ENCODE measurements at places on chromosomes 2 and 18.

- no peak for DNase-seq
Measured at GRCh38 chr2:74072565-74072964, 75.1 kb downstream of the BOLA3 start.

DNA sequence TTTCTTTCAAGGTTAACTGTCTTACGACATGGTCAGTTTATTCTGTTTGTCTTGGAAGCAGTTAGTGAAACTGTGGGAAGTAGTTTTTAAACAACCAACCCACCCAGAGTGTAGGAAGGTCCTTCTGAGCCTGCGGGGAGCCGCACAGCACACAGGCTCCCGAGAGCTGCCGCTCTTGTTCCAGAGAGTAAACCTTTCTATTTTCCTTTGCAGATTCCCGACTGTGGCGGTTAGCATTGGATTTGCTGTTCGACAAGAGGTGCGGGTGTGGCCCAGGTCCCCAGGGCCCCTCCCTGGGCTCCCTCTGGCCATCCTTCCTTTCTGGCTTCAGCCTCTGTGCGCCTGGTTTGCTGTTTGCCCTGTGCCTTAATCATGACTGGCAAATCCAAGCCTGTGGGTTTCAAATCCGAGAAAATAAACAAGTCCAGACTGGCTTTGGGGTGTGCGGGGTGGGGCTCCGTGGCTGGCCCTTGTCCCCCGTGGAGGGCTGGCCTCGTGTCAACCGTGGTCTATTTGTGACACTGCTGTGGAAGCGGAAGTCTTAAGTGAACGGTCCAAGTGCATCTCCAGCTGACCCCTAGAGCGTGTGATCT, 30.7 kb downstream of the IMPA2 start:
- DNase-seq: no peak

GRCh38 chr2:67895227-67895941, 167.4 kb downstream of the C1D start:
- DNase-seq: no peak

- no peak for DNase-seq
Measured at GRCh38 chr2:109454765-109455394, 158.9 kb downstream of the SEPTIN10 start.

- no peak for DNase-seq
Measured at GRCh38 chr2:234164493-234165413, 114.3 kb downstream of the SPP2 start.

GRCh38 chr2:7999683-8000476, 682.0 kb upstream of the ID2 start:
- no peak for DNase-seq

- no peak for DNase-seq
Measured at GRCh38 chr2:203730883-203731282, 24.4 kb downstream of the CD28 start.

GRCh38 chr18:76412818-76413565, 82.0 kb downstream of the ZNF516 start:
- no peak for DNase-seq

GRCh38 chr2:118179445-118179844, 91.2 kb downstream of the INSIG2 start:
- DNase-seq: no peak

DNA sequence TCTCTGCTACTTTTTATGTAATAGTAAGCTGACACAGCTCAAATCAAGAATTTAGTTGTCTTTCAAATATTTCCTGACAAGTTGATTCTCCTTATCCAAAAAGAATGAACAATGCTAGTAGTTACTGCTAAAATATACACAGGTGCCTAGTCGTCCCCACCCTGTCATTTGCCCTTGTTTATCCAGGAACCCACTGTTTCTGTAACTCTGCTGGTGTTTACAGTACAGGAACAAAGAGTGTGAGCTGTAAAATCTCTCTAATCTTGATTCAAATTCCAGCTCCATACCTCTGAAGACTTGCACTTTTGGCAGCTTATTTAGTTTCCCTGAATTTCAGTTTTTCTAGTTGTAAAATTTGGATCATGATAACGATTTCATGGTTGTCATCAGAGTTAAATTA, 21.1 kb upstream of the SCYGR2 start:
- DNase-seq: no peak

- DNase-seq: no peak
Measured at GRCh38 chr2:45224321-45224992, 215.2 kb upstream of the SIX2 start.

GRCh38 chr18:5972298-5972697, 77.0 kb upstream of the TMEM200C start:
- DNase-seq: no peak

DNA sequence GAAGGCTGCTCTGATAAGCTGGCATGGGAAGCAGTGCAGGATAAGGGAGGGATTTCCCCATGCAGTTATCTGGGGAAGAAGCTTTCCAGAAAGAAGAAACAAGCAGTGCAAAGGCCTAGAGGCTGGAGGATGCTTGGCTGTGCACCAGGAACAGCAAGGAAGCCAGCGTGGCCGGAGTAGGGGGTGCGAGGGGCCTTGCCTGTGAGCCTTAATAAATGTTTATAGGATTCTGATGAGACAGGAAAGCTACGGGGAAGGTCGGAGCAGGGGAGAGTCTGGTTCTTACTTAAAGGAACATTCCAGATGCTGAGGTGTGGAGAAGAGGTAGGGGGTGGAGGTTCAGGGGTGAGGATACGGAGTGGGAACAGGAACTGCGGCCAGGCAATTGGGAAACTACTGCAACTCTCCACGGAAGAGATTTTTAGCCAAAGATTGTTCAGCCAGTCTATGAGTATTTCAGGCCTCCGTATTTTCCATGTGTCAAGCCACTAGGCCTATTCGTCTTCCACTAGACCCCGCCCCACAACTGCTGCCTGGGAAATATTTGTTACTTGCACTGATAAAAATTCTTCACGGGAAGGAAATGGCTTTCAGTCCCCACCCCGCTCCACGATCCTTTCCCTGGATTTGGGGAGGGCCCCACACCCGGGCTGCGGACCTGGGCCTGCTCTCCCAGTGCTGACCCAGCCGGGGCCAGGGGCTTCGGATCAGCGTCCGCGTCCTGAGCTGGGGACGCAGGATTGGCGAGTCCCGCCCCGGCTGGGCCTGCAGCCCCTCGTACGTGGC, 516 bp downstream of the EIF2AK2 start:
- no peak for DNase-seq

DNA sequence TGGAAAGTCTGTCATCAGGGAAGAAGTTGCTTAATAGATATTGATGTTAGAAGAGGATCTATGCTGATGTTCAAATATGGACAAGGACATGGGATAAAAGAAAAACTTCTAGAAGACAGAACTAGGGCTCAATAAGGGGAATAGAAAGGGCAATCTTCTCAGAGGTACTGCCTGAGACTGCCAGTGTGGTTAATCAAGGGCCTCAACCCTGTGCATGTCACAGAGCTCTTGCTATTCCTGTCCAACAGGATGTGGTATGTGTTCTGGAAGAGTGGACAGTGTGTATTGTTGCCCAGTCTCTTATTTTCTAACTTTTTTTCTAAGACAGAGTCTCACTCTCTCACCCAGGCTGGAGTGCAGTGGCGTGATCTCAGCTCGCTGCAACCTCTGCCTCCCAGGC, 27.8 kb upstream of the RNF125 start:
- DNase-seq: no peak

GRCh38 chr2:29655391-29656086, 265.8 kb downstream of the ALK start:
- no peak for DNase-seq

DNA sequence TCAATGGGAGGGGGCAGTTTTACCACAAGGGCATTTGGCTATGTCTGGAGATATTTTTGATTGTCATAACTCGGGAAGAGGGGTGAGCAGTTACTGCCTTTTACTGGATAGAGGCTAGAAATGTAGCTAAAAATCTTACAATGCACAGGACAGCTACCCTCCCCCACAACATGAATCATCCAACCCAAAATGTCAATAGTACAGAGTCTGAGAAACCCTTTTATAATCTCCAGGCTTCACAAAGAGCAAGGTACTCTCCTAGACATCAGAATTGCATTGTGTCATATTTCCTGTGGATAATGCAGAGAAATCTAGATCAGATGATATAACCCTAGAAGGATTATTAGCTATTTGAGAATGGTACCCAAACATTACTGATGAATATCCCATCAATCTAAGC, 277.1 kb upstream of the NRP2 start:
- DNase-seq: no peak

DNA sequence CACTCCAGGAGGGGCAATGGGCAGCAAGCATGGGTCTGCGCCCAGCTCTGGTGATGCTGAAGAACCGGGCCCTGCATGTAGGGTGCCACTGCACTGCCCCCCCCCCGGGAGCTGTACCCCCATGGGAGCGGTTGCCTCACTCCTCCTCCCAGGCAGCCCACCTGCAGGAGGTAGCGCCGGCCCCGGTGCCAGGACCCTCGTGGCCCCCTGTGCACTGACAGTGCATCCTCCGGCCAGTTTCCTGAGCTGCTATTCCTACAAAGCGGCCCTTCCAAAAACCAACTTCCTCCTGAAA, 109.4 kb downstream of the ZNF516 start:
- DNase-seq: no peak

GRCh38 chr2:112661656-112662305, 16.0 kb downstream of the SLC20A1 start:
- DNase-seq: no peak

DNA sequence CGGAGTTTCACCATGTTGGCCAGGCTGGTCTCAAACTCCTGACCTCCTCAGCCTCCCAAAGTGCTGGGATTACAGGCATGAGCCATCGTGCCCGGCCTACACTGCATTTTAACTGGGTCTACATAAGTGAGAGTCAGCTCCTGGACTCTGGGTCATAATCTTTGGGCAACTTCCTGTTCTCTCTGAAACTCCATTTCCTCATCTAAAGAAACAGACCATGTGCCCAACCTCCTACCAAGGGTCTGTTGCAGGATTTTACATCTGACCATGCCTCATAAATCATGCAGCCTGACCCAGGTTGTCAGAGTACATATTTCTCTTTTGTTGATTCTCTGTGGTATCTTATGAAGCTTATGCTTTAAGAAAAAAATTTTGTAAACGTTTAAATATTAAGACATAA, 280.4 kb downstream of the ALPK2 start:
- DNase-seq: no peak

DNA sequence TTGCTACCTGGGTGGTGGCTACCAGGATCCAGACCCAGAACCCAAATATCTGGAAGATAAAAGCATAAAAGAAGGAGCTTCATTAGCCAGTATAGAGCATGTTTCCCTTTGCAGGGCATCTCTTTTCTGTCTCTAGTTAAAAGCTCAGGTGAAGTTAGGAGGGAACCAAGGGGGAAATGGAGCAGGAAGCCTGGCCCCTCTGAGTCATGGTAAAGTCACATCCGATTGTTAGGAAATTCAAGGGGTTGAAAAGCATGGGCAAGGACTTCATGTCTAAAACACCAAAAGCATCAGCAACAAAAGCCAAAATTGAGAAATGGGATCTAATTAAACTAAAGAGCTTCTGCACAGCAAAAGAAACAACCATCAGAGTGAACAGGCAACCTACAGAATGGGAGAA, 126.9 kb downstream of the RPIA start:
- DNase-seq: no peak

DNA sequence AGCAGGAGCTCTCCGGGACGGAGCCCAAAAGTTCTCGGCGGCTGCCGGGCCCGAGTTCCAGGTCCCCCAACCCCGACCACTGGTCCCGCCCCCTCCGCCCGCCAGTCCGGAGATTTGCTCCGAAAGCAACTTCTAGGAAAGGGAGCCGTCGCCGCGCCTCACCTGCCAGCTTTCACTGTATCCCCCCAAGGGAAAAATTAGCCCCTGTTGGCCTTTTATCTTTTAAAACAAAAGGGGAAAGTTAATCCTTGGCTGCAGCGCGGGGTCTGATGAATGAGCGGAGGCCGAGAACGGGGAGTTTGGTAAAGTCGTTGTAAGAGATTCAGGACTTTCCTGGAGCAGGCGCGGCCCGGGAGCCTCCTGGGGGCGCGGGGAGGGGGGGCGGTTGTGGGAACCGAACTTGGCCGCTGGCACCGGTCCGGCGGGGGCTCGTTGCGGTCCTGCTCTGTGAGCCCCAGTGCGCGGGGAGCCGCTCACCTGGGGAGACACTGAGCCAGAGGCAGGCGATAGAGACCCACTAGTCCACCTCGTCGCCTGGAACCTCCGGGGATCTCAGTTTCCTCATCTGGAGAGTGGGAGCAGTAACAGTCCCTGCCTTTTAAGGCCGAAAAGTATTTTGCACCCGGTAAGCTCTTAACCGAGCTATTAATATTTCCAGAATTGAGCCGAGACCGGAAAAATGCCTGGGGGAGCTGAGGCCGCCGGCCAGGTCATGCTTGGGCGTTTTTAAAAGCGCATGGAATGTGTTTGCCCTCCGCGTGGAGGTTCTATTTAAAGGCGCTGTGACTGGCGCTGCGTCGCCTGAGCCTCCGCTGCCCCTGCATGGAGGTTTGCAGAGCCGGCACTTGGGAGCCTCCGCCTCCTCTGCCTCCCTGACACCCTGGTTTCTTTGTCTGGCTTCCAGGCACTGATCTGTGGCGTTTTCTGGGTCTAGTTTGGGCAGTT, 1.1 kb downstream of the EFHD1 start:
- DNase-seq: no peak

DNA sequence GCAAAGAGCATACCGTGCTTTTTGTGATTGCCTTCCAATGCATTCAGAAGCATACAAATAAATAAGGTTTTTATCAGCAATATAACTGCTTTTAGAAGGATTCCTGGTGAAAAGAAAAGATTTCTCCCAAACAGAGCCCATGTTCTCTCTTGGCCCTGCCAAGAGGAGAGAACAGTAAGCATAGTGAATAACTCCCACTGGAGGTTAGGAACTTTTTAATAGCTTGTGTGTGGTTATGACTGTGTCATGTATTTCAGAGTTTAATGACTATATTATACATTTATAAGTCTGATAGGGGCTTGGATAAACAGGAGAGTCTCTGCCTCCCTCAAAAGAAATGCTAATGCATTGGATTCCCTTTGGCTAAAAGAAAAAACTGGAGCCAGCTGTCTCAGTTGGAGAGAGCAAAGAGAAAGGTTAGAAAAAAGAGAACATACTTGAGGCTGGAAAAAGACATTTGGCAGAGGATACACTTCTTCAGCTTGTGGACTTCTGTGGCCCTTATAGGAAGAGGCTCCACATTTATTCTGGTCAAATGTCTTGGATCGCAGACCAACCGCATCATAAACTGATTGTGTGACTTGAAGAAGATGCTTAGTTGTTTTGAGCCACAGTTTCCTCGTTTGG, 63.0 kb upstream of the SPRED2 start:
- DNase-seq: no peak

- no peak for DNase-seq
Measured at GRCh38 chr18:62289047-62289446, 36.1 kb upstream of the TNFRSF11A start.

- DNase-seq: no peak
Measured at GRCh38 chr2:109724533-109725460, 69.3 kb upstream of the RGPD5 start.
